ENCODE measurements at places on chromosomes 5 and 9.

GRCh38 chr5:83568186-83568585 lies 96.6 kb downstream of the VCAN start:
- DNase-seq: no peak

DNA sequence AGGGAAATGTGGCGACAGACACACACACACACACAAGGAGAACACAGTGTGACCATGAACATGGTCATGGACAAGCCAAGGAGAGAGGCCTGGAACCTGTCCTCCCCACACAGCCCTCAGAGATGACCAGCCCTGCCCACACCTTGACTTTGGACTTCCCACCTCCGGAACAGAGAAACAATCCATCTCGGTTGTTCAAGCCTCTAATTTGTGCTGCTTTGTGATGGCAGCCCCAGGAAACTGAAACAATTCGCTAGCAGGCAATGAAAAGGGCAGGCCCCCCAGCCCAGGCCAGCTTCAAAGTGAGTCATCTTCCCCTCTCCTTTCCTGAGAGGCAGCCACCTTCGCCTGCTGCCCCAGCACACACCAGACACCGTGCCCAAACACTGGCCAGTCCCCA lies 47.7 kb downstream of the NSUN2 start:
- DNase-seq: no peak

DNA sequence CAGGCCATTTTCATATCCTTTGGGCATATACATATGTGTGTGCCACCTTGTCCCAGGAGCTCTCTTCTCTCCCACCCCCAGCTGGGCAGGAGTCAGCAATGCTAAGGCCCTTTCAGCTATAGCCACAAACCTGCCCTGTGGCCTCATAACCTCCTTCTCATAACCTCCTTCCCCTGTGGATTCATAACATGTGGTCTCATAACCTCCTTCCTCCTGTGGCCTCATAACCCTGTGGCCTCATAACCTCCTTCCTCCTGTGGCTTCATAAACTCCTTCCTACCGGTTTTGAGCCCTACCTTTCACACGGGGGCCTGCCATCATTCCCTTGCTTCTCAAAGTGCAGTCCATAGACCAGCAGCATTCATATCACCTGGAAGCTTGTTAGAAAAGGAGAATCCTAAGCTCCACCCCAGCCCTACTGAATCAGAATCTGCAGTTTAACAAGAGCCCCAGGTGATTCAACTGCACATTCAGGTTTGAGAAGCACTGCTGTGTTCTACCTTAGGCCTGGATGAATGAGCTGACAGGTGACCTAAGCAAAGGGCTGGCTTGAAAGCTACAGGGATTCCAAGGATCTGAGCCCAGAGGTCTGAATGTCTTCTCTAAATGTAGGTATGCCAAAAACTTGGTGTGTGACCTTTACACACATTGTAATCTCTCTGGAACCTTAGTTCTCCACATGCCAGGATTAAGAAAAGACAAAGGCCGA lies 41.9 kb upstream of the PLPP6 start:
- DNase-seq: no peak

DNA sequence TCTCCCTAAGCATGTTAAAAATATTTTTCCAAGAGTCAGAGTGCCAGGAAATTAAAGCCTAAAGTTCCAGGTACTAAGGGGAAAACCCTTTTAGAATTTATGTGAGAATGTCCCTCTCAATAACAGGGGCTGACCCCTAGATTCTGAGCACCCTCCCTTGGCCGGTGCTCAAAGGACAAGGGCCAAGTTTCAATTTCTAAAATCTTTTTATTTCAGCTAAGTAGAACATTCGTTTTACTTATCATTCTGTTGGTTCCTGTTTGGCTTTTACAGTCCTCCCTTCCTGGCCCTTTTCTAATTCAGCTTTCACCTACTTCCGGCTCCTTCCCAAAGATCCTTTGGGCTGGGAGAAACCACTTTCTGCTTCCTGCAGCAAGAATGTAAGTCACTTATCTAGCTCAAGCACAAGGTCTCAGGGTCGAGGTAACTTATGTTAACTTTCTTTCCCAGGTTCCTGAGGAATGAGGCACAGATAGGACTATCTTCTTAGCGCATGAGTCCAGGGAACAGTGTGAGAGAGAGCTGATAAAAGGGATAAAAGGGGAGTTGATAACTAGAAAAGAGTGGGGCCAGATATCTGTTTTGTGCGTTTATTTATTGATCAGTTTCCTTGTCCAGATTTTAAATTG lies 34.6 kb upstream of the F2RL2 start:
- no peak for DNase-seq

DNA sequence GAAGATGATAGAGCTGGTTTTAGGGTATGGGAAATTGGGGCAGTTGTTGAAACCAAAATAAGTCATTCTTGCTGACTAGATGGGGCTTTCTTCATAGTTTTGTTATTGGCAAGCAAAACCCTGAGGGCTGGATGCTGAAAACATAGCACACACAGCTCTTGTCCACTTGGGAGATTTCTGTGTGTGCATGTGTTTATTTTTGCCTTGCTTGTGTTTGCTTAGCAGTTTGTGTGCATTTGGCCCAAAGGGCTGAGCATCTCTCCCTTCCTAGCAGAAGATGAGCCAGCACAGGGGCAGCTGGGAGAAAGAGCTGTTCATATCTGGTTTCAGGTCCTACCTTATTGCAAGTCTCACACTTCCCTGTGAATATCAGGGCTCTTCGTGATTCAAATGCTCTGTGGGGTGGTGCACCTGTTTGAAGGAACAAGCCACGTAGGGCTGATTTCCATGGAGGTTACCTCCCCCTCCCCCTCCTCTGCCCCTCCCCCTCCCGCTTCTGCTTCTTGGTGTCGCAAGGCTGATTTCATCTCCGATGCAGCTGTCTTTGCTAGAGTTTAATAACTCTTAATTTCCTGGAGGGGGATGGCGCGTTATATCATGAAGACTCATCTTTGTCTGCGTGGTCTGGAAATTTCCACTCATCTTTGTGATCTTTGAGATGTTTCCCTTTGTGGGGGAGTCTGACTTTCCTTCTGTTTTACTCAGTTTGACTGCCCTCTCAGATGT lies 296.5 kb downstream of the ARHGAP26 start:
- DNase-seq: no peak

- DNase-seq: no peak
These were observed 136.1 kb downstream of the MACIR start for GRCh38 chr5:103394676-103395075.

DNA sequence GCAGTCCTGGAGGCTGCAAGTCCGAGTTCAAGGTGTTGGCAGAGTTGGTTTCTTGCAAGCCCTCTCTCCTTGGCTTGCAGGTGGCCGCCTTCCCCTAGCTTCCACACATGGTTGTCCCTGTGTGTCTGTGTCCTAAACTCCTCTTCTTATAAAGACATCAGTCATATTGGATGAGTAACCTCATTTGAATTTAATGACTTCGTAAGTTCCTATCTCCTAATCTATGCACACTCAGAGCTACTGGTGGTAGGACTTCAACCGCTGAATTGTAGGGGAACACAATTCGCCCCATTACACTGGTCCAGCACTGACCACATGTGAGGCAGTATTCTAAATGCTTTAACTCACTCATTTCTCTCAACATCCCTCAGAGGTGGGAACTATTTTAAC lies 25.9 kb upstream of the ADAMTS2 start:
- no peak for DNase-seq

DNA sequence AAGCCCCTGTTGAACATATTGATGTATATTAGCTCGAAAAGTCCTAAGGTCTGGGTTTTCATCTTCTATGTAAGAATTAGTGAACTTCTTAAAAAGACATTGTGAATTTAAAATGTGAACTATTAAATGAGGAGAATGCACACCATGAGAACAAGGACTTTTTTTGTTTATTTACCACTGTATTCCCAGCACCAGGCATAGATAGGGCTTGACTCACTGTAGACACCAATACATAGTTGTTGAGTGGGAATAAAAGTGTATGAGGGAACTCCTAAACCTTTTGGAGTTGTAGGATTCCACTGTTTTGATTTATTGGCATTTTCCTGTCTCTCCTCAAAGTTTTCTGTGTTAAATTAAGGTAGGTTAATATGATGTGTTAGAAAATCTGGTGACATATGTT lies 40.3 kb downstream of the NNT start:
- no peak for DNase-seq

DNA sequence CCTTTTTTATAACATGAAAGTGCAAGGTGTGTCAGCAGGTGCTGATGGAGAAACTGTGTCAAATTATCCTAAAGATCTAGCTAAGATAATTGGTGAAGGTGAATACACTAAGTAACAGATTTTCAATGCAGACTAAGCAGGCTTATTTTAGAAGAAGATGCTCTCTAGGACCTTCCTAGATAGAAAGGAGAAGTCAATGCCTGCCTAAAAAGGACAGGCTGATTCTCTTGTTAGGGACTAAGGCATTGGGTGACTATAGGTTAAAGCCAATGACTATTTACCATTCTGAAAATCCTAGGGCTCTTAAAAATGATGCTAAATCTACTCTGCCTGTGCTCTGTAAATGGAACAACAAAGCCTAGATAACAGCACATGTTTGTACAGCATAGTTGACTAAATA lies 1682.4 kb downstream of the MAT2B start:
- no peak for DNase-seq

DNA sequence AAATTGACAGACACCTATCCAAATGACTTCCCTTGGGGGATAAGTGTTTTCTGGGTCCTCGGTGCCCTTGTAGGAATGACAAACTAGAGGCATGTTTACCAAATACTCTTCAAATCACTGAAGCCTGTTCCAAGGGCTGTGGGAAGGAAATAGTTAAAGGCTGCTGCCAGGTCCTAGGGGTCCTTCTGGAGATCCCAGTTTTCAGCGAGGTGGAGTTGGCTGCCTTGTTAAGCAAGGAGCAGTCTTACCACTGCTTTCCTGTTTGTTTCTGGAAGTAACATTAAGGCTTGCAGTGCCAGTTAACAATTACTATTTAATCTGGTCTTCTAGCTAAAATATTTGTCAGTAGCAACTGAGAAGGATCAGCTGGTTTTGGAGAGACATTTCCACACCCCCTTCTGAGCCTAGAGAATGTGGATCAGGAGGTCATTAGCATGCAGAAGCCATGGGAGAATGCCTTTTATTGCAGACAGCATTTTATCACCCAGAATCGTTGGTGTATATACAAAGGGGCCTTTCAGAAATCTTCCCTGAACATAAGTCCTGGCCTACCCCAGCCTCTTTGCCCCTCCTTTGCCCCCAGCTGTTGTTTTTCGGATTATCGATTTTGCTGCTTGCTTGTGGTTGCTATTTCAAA lies 238.8 kb downstream of the DMAC1 start:
- no peak for DNase-seq

DNA sequence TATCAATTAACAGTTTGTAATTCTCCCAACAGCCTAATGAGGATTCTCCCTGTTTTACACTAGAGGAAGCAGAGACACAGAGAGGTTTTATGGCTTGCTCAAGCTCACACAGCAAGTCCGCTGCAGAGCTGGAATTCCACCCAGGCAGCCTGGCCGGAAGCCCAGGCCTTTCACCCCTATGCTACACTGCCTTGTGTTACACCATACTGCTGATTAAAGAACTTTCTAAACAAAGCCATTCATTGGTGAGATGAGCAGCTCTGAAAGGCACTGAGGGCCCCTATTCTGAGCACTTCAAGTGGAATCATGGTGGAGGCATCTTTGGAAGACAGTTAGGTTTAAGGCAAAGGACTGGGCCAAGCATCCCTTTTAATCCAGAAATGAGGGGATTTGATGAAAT lies 14.7 kb upstream of the LARP1 start:
- DNase-seq: no peak

GRCh38 chr9:36924071-36924470 lies 110.0 kb downstream of the PAX5 start:
- DNase-seq: no peak

DNA sequence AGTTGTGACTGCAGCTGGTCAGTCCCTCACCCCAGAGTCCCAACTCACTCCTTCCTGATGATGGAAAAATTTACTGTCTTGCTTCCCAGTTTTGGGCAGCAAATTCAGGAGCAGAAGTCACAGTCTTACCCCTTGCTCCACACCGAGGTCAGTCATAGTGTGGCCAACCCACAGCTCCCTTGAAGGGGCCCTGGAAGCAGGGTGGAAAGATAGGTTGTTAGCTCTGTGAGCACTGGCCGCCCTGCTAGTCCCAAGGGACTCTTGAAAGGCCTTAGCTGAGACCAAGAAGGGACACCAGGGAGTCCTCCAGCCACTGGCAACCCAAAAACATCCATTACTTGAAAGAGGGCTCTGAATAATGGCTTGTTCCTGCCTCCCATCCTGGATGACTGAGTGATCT lies 40.0 kb downstream of the GSN start:
- DNase-seq: no peak

DNA sequence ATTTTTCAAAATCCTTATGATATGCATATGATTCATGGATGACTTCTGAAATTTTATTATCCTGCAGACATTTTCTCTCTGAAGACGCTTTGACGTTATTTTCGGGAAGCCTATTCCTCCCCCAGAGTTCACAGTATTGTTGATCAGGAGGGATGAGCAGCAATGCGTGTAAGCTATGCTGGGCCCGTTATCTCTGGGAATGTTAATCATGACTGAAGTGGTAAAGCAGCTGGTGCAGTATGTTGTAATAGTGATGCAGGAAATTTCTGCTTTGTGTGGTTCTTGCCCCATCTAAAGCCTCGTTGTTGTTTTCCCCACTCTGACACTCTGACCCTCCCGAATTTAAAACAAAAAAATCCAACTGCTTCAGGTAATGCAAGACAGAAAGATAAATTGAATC lies 1797.8 kb upstream of the WWC1 start:
- DNase-seq: no peak

GRCh38 chr5:123659011-123659410 lies 147.0 kb downstream of the CSNK1G3 start:
- DNase-seq: no peak

GRCh38 chr5:20972419-20972925 lies 984.5 kb upstream of the CDH18 start:
- no peak for DNase-seq

- no peak for DNase-seq
These were observed 274.4 kb downstream of the MAN2A1 start for GRCh38 chr5:109964136-109964535.

DNA sequence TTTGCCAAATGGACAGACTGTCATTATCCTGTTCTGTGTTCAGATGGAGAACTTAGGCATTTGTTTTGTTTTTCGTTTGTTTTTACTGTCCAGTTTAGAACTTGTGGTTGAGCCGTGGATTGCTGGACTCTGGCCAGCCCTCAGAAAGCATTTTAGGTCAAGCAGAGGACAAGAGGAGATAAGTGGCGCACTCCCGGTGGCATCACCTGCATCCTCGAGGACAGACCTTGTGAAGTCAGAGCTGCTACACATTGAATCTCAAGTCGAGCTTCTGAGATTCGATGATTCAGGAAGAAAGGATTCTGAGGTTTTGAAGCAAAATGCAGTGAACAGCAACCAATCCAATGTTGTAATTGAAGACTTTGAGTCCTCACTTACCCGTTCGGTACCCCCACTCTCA lies 8.9 kb downstream of the MTRR start:
- no peak for DNase-seq

GRCh38 chr5:155049569-155050383 lies 36.2 kb downstream of the KIF4B start:
- DNase-seq: no peak

DNA sequence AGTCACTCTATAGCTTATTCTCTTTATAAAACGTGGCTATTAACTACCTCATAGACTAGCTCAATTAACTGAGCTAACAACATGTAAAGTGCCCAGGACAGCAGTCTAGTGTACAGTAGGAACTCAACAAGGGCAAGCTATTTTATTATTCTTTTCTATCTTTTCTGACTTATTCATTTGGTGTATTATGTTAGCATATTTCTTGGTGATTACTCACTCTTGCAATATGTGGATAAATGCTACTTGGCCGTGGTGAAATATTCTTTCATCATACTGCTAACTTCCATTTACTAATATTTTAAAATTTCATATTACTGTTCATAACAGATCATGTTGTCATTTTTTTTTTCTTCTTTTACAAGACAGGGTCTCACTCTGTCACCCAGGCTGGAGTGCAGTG lies 4.9 kb downstream of the SLC25A51 start:
- no peak for DNase-seq

All from activated T-cell treated with anti-CD3 and anti-CD28 coated beads for 1 hour (primary cell).